ENCODE measurements at places on chromosomes 3 and 15.

- DNase-seq = no peak
Measured at GRCh38 chr15:95439922-95440376, 890.6 kb upstream of the NR2F2 start.

DNA sequence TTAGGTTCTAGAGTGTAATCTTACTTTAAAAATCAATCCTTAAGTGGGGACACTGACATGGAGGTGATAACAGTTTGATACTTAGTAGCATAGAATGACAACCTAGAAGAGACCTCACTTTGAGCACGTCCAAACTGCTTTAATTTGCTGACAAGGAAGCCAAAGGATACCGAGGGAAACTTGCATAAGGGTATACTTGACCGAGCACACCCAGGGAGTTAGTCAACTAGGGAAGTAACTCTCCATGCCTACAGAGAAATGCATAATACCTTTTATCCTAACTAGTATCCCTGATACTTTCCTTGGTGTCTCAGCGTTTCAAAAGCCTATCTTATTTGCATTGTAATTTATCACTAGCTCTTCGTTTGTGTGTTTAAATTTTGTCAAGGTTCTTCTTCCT is 5.5 kb upstream of the TPRG1 start:
- DNase-seq = no peak

DNA sequence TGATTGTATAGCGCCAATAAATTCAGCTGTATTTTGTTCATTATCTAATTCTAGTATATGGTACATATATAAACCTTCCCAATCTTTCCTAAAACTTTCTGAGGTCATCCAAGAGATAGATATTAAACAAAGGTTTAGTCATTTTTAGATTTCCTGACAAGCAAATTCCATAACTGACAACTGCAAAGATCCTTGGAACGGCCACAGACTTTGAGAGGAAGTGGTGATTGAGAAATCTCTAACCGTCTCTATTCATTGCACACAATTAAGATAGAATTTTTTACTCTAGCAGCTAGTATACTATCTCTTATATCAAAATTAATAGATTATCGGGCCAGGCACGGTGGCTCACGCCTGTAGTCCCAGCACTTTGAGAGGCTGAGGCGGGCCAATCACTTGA is 4.7 kb downstream of the CSNK1G1 start:
- DNase-seq = no peak

DNA sequence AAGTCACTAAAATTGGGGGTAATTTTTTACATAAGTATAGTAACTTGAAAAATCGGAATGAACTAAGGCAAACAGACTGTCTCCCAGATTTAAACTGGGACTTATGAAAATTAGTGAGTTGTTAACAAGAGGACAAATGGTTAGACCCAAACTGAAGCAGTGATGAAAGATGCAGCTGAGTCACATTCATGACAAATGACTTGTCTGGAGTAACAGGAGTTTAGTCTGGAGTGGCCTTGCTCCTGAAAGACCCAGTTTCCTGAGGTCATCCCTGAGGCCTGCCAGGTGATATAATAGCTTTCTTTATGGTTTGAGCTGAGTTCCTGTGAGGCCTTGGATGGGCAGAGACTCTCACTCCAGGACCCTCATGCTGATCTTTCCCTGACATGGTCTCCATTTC is 9.6 kb upstream of the CTDSPL start:
- peak; percentile 40 for DNase-seq

DNA sequence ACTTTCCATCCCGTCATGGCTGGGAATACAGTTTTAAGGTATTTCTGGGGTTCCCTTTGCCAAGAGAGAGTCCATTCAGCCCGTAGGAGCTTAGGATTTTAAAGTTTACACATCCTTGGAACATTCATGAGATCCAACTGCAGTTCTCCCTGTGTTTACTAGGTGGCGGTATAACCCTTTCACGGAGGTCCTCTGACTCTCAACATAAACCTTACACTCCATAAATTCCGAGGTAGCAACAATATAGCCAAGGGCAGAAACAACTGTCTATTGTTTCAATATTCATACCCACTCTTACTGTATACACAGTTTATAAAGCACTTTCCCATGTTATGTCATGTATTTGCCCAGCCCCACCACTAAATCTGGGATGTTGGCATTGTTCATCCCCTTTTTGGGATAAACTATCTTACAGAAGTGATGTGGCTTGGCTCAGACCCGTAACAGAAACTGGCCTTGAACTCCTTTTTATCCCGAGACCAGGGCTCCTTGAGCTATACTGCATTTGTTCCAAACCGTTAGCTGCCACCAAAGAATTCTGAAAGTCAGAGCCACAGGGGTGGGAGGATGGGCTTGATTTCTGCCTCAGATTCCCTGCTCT is 69.2 kb upstream of the COL6A5 start:
- DNase-seq = no peak

GRCh38 chr3:69948246-69948862 is 51.2 kb upstream of the SAMMSON start:
- DNase-seq = no peak

DNA sequence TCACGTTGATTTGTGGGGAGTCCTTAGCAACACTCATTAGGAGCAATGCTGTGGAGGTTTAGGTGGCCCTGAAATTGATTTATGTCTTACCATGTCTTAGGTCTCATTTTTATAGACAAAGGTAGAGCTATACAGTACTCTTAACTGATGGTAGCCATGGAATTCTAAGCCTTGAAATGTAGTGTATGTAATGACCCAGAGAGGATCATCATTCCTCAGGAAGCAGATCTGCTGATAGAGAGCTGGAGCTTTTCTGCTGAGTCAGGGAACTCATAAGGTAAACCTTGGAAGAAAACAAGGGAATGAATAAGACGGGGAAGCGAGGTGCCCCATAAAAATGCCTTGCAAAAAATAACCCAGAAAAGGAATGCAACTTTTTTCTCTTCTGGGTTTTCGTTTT is 34.0 kb upstream of the ZNF639 start:
- no peak for DNase-seq

DNA sequence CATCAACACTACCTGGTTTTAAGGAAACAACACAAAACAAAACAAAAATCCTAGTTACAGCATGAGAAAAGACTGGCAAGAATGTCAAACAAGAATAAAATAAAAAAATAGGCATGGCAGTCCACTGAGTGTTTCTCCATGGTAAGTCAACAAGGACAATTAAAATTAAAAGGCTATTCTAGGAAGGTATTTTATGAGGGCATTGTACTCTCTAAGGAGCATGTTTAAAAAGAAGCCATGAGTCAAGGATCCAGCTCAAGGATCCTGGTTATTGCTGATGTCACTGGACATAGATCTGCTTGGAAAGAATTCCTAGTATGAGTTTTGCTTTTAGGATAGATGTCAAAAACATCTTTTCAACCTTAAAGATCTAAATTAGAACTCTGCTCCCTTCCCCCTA is 106.7 kb downstream of the MYO5A start:
- DNase-seq = no peak

DNA sequence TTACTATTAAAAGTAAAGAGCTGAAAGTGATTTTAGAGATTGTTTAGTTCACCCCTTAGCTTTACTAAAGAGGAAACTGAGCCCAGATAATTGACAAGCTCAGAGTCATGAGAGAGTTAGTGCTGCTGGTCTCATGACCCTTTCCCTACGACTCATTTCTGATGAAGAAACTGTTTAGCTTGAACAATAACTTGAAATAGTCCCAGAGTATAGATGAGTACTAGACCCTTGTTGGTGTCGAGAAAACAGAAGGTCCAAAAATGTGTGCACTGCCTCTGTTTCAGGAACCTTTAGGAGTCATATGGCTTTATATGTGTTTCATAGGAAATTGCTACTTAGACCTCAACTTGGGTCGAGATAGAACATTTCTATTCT is 58.2 kb downstream of the IL16 start:
- no peak for DNase-seq

- DNase-seq = no peak
Measured at GRCh38 chr15:101623367-101624304, 28.5 kb downstream of the TM2D3 start.

- no peak for DNase-seq
Measured at GRCh38 chr3:29639578-29640290, 358.9 kb downstream of the RBMS3 start.

- no peak for DNase-seq
Measured at GRCh38 chr3:27888562-27888961, 166.4 kb upstream of the EOMES start.

- DNase-seq = peak; percentile 77
Measured at GRCh38 chr15:65400760-65401610, 21.8 kb downstream of the IGDCC4 start.

DNA sequence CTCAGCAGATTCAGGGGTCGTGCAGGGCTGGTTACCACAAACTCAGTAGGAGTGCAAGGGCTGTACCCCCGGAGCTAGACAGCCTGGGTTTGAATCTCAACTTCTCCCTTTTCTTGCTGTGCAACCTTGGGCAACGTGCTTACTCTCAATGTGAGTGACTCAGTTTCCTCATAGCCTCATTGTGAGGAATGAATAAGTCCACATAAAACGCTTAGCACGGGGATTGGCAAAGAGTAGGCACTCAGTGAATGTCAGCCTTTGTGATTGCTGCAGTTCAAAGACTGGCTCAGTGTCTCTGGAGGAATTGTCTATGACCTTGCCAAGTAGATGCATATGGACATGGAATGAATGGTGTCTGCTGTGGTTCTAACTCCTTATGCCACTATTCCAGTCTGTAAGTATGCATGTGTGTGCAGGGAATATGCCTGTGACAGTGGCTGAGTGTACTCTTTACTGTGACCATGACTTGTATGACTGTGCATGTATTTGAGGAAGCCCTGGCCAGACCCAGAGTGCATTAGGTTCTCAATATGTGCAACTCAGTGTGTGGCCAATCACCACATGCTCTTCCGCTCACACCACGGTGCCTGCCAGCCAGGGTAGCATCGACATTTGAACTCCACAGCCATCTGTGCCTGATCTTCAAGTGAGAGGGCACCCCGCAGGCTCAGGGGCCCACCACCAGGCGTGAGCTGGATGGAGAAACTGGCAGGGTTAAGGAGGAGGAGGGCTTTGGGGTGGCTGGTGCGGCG is 900 bp upstream of the HYAL3 start:
- DNase-seq = no peak

All from activated CD8-positive, alpha-beta memory T cell treated with anti-CD3 and anti-CD28 coated beads, Interleukin-2, amount 50 U/mL, for 48 hours (primary cell).